Thymus (tissue), 14 donors: ENCODE measurements at places on chromosomes 2 and 18.

DNA sequence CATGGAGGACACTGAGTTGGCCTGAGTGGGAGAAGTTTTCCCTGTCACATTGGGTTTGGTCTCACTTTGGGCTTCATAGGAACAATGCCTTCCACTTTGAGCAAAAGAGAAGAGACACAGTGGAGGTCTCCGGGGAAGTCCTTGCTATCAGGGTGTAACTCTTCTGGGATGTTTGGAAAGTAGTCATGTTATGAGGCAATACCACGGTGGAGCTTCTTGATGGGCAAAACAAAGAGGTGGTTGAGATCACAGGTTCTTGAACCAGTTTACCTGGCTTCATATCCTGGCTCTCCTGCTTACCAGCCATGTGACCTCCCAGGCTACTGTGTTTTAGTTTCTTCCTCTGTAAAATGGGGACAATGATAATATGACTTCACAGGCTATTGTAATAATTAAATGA lies 478.6 kb downstream of the SLC4A3 start:
- no peak overlapping the region for H3K4me3 ChIP-seq
- no peaks in the 10 kb centered on the region for H3K27me3 ChIP-seq
- no peak overlapping the region for H3K27ac ChIP-seq
- H3K36me3 ChIP-seq, result no peaks in the 10 kb centered on the region
- DNase-seq, result no peak
- H3K4me1 ChIP-seq, result no peaks in the 10 kb centered on the region

GRCh38 chr18:40902436-40902835 lies 1052.6 kb upstream of the PIK3C3 start:
- H3K27ac ChIP-seq, result no peak overlapping the region
- H3K27me3 ChIP-seq, result no peaks in the 10 kb centered on the region
- H3K36me3 ChIP-seq, result no peaks in the 10 kb centered on the region
- DNase-seq, result no peak
- no peak overlapping the region for H3K4me3 ChIP-seq

DNA sequence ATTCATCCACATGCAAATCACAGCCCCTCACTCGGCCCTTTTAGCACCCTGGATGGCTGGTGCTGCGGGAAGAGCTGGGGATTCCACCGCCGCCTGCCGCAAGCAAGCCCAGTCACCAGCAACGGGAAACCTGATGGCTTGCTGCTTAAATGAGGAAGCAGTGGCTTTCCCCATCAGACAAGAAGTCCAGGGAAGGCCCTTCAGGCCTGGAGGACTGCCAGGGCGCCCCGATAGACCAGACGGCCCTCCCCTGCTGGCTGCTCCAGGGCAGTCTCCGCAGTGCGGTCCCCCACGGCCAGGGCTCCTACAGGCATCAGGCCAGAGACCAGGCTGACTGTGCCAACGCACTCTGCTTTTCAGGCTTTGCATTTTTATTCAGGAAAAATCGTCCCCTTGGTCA lies 439.1 kb downstream of the EIPR1 start:
- DNase-seq, result no peak
- no peaks in the 10 kb centered on the region for H3K27me3 ChIP-seq
- H3K27ac ChIP-seq, result no peak overlapping the region

GRCh38 chr2:217399291-217399690 lies 539.4 kb upstream of the TNP1 start:
- DNase-seq, result no peak
- H3K27me3 ChIP-seq, result no peaks in the 10 kb centered on the region
- no peak overlapping the region for H3K4me3 ChIP-seq
- H3K4me1 ChIP-seq, result no peaks in the 10 kb centered on the region
- H3K36me3 ChIP-seq, result no peaks in the 10 kb centered on the region

- DNase-seq, result peak; percentile 92
- H3K4me1 ChIP-seq, result peaks cover 47% of the 10 kb centered on the region
- peak overlapping the region; percentile 88 for H3K27ac ChIP-seq
- peak overlapping the region; percentile 7 for H3K4me3 ChIP-seq
- H3K27me3 ChIP-seq, result no peaks in the 10 kb centered on the region
- H3K36me3 ChIP-seq, result no peaks in the 10 kb centered on the region
Measured at GRCh38 chr2:196176142-196176738, 4.9 kb upstream of the STK17B start.
